T1000 (cell line): ENCODE measurements at places on chromosomes 2 and 18.

- DNase-seq: no peak
Measured at GRCh38 chr2:15763106-15763821, 171.6 kb downstream of the DDX1 start.

- no peak for DNase-seq
Measured at GRCh38 chr2:641872-642815, 35.1 kb downstream of the TMEM18 start.

GRCh38 chr2:11995456-11995855, 249.0 kb downstream of the LPIN1 start:
- DNase-seq: no peak

DNA sequence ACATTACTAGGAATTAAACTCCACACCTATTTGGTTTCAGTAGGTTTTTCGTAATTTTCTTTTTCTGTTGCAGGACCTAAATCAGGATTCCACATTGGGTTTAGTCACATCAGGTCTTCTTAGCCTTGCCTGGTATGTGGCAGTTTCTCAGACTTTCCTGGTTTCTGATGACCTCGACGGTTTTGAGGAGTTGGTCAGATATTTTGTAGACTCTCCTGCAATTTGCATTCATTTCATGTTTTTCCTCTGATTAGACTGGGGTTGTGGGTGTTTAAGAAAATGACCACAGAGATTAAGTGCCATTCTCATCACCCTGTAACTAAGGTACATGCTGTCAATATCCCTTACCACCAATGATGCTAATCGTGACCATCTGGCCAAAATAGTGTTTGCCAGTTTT, 97.3 kb upstream of the ST6GAL2 start:
- DNase-seq: no peak

GRCh38 chr18:63112706-63113105, 206.9 kb downstream of the BCL2 start:
- no peak for DNase-seq

DNA sequence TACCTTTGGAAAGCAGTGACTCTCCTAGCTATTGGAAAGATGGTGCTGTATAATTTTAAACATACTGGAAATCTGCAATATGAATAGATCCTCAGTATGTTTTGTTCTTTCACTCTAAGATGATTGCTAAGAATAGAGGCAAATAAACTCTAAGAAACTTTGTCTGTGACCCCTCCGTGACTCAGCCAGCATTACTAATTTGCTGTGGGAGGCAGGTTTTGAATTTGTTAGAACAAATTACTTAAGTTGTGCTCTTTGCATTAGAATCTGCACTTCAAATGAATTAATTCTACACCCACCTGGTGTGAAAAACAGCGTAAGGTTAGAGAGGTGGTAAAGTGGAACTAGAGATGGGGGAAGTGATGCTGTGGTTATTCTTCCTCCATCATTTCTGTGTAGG, 142.2 kb downstream of the RAPGEF4 start:
- no peak for DNase-seq

- DNase-seq: no peak
Measured at GRCh38 chr2:10820978-10821695, 8.6 kb upstream of the PDIA6 start.
